ENCODE measurements at places on chromosomes 12 and 14.

DNA sequence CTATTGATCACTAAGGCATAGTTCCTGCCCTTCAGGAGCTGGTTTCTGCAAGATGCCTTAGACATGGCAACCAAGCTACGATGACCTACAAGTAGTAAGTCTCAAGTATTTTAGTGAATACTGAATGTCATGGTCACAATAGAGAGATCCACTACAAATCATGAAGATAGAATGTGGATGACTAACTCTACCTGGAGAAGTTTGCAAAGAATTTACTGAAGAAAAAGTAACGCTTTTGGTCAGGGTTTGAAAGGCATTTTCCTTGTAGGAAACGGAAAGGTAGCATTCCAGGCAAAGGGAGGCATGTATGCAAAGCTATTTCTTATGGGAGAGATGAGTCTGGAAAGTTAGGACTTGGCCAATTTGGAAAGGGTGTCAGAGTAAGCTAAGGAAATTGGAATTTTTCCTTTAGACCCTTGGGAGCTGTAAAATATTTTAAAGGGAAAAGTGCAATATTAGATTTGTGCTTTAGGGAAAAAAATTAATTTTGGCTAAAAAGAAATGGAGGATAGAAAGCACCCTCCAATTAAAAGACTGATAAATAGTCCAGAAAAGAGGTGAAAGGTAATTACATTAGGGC, 377.5 kb downstream of the EGLN3 start:
- DNase-seq: no peak

DNA sequence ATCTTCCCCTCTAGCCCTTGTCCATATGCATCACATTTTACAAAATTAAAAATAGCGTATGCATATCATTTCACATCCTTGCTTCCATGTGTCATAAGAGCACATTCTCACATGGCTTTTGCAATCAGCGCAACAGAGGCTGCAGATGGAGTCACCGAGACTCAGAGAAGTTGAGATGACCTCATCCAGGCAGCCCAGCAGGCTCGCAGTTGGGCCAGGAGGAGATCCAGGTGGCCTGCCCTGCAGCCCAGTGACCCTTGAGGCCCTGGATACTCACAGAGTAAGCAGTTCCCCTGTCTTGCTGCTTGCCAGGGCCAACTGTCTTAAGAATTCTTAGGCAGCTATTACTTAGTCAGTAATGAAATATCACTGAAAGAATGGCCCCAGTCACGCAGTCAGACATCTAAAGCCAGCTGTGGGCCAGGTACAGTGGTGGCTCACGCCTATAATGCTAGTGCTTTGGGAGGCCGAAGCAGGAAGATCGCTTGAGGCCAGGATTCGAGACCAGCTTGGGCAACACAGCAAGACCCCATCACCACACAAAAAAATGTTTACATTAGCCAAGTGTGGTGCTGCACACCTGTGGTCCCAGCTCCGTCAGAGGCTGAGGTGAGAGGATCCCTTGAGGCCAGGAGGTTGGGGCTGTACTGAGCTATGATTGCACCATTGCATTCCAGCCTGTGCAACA, 9.1 kb downstream of the CAMKK2 start:
- DNase-seq: no peak

DNA sequence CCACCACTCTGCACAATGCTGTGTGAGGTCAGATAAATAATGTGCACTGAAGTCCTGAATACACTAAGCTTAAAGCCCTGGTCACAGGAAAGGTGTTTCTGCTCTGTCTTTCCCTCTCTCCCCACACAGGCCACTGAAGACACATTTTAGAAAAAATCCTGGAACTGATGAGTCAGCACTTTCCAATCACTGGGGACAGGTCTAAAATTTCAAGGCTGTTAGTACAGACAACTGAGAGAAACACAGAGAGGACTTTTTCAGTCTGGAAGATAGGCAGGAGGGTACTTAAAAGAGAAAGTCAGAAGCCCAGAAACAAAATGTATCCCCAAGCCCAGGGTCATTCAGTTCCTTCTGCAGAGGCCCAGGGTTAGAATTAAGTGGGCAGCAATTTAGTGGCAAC, 333.9 kb upstream of the CCDC196 start:
- DNase-seq: no peak

DNA sequence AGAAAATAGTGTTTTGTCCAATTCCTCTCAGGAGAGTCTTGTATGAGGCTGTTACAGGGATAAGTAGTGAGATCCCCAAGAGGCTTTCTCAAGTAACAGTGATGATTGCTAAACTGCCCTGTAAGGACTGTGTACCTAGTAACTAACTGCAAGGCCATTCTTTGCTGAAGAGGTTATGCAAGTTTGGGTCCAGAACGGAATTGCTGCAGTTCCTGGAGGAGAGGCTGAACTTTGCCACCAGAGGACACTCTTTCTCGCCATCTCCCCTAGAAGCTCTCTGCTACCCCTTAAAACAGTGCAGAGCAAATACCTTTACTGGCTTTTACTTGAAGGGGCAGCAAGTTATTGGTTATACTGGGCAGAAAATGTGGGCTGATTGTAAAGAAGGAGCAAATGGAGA, 180.0 kb downstream of the RBM19 start:
- no peak for DNase-seq

DNA sequence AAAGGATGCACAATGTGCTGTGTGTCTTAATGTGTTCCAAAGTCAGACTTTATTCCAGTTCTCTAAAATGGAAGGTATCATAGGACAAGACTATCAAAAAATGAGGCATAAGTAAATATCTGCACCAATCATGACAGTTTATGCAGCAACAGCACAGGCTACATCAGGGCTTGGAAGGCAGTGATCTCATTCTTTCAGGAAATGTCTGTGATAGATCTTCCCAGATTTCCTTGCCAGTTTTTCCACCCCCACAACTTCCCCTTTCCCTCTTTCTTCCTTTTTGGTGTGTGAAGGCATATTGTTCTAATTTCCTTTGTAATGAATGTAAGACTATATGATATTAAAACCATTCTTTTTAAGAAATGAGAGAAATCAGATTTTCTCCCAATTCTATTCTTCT, 326.7 kb downstream of the ATP23 start:
- DNase-seq: no peak

DNA sequence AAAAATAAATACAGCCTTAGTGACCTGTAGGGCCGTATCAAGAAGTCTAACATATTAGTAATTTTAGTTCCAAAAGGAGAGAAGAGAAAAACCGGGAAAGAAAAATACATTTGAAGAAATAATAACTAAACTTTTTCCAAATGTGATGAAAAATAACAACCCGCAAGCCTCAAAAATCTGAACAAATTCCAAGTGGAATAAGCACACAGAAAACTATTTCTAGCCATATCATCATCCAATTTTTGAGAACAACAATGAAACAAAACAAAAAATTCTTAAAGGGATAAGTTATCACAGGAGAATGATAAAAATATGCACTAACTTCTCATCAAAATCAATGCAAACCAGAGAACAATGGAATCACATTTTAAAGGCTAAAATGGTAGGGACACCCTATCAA, 198.1 kb upstream of the PLXNC1 start:
- DNase-seq: no peak

DNA sequence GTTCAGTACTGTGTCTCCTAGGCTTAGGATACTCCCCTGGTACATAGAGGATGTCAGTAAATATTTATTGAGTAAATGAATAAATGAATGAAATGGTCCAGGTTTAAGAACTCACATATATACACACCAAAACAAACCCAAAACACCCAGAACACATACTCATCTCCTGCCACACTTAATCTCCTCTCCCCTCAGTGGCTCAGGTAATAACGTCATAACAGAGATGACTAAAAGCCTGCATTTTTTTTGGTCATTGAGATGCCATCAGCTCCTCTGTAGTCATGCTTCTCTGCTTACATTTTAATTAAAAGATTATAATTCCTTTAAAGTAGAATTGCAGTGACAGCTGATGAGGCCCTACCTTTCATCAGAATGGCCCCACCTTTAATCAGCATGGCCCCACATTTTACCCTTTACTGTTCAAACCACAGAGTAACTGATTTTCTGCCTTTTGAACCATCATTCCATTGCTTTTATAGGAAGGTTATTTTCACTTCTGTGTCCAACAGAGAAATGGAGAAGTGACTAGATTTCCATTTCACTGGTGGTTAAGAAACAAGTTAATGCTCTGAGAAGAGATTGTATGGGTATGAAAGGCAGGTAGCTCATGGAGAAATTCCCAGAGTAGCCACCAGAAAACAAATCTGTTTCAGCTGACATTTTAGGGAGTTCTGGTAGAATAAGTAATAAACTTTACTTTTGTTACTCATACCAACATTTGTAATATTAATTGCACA, 193.4 kb upstream of the ATP2B1 start:
- no peak for DNase-seq

- no peak for DNase-seq
These were observed 53.4 kb downstream of the RGS6 start for GRCh38 chr14:71985538-71986189.

- DNase-seq: no peak
These were observed 186.4 kb downstream of the ANO6 start for GRCh38 chr12:45402288-45402687.

GRCh38 chr12:43893670-43894069, 57.8 kb downstream of the TMEM117 start:
- DNase-seq: no peak

- DNase-seq: no peak
These were observed 499 bp upstream of the GXYLT1 start for GRCh38 chr12:42145197-42145549.
